ENCODE measurements at places on chromosomes 16 and 17.

DNA sequence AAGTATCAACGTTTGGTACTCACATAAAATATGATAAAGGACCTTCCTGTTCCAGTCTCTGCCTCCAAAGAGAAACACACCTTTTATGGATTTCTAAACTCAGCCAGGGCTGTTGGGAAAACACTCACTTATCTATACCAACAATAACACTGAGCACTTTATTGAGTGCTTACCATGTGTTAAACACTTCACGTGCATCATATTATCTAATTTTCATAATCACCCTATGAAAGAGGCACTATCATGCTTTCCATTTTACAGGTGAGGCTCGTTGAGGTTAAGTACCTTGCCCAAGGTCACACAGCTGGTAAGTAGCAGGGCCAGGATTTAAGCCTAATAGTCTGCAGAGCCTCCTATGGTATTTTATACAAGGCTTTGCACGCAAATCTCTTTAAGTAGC is 251.5 kb upstream of the SOX9 start:
- DNase-seq = no peak

DNA sequence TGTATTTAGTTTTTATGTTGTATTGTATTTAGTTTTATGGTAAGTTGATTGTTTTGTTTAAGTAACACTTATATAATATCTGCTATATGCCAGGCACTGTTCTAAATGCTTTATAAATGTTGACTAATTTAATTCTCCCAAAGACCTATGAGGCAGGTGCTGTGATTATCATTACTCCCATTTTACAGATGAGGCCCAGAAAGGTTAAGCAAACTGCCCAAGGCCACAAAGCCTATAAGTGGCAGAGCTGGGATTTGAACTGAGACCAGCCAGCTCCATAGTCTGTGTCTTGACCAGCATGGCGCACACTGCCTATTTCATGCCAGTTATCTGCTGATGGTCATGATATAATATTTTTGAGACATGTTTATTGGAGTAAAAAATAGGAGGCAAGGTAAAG is 24.0 kb downstream of the IL21R start:
- no peak for DNase-seq

- no peak for DNase-seq
Measured at GRCh38 chr17:80327518-80327917, 66.9 kb downstream of the RNF213 start.

GRCh38 chr17:80891397-80892018 is 100.1 kb upstream of the CHMP6 start:
- DNase-seq = peak; percentile 92

GRCh38 chr17:30413109-30413508 is 34.4 kb downstream of the CPD start:
- DNase-seq = no peak

DNA sequence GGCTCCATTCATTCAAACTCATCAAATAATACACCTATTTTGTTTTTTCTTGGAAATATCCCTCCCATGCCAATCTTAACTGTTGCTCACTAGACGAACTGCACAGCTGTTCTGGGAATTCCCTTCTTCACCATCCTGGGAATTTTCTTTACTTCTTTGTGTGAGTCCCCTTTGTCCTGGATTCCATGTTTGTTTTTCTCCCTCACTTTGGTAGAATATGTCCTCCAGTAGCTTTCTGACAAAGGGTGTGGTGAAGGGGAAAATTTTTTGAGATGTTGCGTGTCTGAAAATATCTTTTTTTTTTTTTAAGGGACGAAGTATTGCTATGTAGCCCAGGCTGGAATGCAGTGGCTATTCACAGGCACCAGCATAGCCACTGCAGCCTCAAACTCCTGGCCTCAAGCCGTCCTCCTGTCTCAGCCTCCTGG is 17.2 kb upstream of the UTP6 start:
- no peak for DNase-seq

- no peak for DNase-seq
Measured at GRCh38 chr17:11515901-11516300, 82.4 kb upstream of the DNAH9 start.

GRCh38 chr16:56941092-56941491 is 9.2 kb downstream of the HERPUD1 start:
- DNase-seq = no peak

DNA sequence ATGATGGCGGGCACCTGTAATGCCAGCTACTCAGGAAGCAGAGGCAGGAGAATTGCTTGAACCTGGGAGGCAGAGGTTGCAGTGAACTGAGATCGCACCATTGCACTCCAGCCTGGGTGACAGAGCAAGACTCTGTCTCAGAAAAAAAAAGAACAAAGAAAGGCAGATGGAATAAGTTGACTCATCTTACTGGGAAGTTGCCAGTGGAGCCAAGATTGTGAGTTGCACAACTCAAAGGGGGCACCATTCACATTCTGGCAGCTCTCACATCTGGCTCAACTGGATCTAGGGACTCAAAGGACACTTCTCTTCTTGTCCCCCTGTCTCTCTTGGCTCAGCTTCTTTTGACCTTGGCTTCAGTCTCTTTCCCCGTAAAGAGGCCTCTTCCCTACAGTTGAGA is 53.7 kb upstream of the ETV4 start:
- peak; percentile 64 for DNase-seq

- peak; percentile 37 for DNase-seq
Measured at GRCh38 chr16:383326-384051, 1.7 kb upstream of the PGAP6 start.

DNA sequence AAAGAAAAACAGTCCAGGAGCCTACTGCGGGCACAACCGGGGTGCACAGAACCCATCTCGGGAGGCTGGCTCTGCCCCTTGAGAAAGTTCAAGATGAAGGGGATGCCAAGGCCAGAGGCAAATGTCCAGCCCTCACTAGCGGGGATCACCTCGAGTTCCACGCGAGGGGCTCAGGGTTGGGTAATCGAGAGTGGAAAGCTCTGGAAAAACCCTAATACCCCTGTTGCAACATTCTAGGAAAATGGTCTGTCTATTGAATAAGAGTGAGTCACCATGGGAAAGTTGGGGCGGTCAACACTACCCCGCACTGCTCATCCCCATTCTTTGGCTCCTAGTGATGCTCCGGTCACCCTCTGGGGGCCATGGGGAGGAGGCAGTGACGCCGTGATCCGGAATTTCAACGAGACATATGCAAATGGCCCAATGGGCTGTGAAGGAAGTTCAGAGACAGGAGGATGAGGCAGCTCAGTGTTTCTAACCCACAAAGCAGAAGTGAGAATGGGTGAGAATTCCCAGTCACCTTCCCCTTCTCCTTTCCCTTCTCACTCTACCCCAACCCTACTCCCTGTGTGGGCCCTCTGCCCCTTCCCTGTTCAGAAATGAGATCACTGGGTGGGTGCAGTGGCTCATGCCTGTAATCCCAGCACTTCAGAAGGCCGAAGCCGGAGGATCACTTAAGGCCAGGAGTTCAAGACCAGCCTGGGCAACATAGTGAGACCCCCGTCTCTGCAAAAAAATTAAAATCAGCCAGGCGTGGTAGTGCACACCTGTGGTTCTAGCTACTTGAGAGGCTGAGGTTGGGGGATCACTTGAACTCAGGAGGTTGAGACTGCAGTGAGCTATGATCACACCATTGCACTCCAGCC is 22.4 kb downstream of the SOCS3 start:
- no peak for DNase-seq

DNA sequence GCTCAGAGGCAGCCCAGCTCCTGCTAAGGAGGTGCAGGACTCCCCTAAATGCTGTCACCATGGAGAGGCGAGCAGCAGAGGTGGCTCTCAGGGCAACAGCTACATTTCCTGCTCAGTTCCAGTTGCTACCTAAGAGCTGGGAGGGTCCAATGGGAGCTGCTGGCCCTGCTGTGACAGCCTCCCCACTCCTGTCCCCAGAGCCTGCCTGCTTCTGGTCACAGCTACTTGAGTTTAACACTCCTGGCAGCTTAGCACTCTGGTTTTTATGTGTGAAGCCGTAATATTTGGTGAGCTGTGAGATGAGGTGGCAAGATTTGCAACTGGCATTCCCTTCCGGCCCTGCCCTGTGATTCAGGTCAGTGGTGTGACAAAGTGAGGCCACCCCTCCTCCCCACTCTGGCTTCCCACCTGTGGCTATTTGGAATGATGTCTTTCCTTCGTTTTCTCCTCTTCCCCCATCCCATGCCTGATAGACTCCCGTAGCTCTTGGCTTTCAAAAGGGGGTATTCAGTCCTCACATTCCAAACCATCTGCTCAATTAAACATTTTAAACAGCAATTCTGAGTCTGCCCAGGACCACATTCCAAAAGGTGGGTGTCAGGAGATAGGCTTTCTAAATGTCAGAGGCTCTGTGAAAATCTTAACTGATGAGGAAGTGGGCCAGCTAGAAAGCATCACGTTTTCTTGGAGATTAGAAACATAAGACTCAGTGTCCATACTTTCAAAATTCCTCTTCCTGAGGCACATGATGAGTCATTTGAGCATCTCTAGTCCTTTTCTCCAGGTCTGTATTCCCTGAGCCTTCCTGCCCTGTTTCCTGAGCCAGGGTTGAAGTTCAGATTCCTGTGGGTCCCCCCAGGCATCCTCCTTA is 42.6 kb upstream of the SKAP1 start:
- DNase-seq = peak; percentile 75

GRCh38 chr17:47763913-47764582 is 31.0 kb downstream of the TBX21 start:
- DNase-seq = no peak

- DNase-seq = peak; percentile 96
Measured at GRCh38 chr17:78253946-78254672, 22.7 kb downstream of the TMEM235 start.

DNA sequence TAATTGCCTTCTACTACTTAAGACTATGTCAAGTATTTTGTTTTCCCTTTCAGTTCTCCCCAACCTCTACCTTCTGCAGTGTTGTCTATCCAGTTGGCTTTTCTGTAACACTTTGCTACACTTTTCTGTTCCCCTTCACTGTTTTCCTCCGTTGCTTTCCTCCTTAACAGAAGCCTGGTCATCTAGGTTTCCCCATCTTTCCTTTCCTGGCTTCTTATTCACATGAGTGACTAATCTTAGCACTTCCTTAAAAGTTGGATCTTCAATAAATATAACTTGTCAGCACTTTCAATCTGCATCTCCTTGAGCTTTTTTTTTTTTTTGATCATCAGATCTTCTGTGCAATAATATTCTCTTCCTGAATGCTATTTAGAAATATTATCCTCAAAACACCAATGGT is 2.8 kb upstream of the SLFN11 start:
- no peak for DNase-seq

GRCh38 chr16:82226327-82226726 is 56.3 kb upstream of the MPHOSPH6 start:
- DNase-seq = no peak

DNA sequence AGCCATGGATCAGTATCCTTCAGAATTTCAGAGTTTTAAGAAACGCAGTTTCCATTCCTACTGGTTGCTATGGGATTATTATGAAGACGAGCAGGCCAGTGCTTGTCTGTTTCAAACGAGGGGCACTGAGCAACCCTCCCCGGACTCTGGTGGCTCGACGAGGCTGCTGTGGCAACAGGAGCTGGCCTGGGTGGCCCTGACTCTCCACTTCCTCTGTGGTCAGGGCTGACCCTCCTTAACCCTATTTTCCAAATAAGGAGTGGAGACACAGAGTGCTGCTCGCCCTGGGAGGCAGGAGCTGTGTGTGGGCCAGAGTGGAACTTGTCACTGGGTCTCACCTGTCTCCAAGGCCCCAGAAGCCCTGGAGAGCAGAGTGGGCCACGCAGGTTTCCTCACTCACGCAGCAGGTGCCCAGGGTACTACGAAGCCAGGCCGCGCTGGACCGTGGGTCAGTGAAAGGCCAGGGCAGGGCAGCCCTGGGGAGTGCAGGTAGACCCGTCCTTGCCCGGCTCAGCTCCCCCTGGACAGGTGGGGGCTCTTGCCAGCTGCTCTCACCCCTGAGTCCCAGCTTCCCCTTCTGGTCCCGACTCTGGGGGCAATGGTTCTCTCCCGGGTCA is 3.3 kb downstream of the GALNS start:
- DNase-seq = no peak

- DNase-seq = peak; percentile 39
Measured at GRCh38 chr16:55470533-55471371, 8.2 kb upstream of the MMP2 start.

- DNase-seq = no peak
Measured at GRCh38 chr17:43118679-43119615, 6.2 kb downstream of the BRCA1 start.

GRCh38 chr17:50604513-50604912 is 30.2 kb upstream of the ABCC3 start:
- DNase-seq = peak; percentile 44

DNA sequence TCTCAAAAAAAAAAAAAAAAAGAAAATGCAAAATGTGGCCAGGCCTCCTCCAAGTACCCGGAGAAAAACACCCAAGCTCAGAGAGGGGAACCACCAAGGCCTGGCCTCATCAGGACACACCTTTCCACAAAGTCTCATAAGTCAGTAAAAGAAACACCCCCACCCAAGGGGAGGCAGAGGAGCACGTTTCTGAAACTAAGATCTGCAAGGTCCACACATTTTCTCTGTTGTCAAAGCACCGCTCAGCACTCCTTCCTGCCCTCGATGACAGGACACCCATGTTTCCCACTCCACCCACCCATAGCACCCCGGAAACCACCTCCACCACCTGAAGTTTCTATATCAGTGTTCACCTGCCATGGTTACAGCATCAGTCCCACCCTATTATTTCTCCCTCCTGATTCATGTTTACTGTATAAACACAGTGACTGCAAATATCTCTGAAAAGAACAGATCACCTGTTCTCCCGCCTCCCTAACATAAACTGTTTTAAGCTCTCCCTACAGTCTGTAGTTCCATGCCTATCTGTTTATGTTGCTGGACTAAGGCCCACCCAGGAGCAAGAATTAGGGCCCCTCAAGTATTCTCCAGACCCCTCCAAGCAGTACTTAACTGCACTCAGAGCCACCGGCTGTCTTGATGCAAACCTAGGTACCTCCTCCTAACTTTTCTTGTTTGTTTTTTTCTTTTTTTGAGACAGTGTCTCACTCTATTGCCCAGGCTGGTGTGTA is 2.0 kb downstream of the CORO7 start:
- no peak for DNase-seq

DNA sequence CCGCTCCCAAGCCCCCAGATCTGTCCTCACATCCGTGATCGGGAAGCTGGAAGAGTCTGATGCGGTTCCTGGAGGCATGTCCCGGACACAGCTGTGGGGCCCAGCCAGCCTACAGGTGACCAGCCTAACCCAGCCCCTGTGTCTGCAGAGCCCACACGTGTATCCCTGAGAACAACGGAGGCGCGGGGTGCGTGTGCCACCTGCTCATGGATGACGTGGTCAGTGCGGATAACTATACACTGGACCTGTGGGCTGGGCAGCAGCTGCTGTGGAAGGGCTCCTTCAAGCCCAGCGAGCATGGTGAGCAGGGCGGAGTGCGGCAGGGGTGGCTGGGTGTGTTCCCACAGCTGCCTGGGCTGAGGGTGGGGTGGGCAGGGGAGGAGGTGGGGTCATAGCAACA is 30.9 kb downstream of the IL4R start:
- DNase-seq = no peak
